ENCODE measurements at places on chromosomes 7 and 10.

- DNase-seq = no peak
These were observed 47.6 kb upstream of the ANKRD1 start for GRCh38 chr10:90968328-90969081.

- DNase-seq = no peak
These were observed 51.7 kb downstream of the HSPA12A start for GRCh38 chr10:116690356-116691322.

DNA sequence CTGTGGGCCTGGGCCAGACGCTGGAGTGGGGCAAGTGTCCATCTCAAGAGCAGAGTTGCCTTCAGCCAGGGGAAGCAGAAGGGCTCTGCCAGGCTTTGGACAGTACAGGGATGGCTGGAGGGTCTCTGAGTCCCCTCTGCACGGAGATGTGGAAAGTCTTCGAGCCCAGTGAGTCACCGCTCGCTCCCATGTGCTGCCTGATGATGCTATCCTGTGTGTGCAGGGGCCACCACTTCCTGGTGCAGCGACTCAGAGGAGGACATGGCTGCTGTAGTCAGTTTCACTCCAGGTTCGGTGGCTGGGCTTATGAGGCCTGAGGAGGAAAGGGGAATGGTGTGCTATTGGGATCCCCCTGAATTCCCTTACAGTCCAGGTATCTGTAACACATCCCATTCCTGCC, 6.0 kb downstream of the ADCYAP1R1 start:
- DNase-seq = no peak

GRCh38 chr10:112834751-112835181, 115.3 kb upstream of the TCF7L2 start:
- no peak for DNase-seq

GRCh38 chr10:47026301-47027107, 115.3 kb downstream of the PTPN20 start:
- DNase-seq = no peak

- DNase-seq = no peak
These were observed 43.2 kb downstream of the PCLO start for GRCh38 chr7:83119494-83119893.

DNA sequence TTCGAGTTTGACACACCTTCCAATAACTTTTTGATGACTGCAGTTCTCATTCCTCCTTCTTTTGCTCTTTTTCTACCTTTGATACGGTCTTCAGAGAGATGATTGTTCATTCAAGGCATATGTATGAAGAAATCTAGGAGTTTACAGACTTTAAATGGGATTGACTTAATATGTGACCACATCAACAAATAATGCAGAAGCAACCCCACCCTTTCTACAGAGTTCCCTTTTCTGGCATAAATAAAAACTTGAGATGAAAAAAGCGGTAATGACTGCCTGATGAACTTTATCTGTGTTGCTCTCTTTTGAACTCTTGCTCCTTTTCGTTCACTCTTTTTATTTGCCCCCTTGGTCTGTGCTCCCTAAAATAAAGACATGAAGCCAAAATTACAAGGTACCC, 161.7 kb downstream of the C7orf25 start:
- no peak for DNase-seq

DNA sequence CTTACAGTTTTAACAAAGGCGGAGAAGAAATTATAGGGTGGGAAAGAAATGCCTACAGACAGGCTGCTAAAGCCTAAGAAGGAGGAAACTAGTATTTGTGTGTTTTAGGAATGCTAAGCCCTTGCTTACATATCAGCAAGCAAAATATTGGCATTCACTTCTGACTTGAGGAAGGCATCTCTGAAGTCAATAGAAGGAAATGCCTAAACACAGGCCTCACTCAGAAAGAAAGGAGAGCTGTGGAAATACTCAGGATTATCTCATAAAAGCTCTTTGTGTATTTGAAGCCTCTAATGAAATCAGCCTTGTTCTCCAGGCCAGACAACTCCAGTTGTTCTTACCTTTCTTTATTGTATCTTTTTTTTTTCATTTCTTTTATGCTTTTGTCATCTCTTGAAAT, 158.0 kb downstream of the AUTS2 start:
- no peak for DNase-seq

- no peak for DNase-seq
These were observed 122.7 kb downstream of the KCNMA1 start for GRCh38 chr10:77514870-77515269.

- no peak for DNase-seq
These were observed 61.1 kb downstream of the GRID1 start for GRCh38 chr10:86305521-86305920.

DNA sequence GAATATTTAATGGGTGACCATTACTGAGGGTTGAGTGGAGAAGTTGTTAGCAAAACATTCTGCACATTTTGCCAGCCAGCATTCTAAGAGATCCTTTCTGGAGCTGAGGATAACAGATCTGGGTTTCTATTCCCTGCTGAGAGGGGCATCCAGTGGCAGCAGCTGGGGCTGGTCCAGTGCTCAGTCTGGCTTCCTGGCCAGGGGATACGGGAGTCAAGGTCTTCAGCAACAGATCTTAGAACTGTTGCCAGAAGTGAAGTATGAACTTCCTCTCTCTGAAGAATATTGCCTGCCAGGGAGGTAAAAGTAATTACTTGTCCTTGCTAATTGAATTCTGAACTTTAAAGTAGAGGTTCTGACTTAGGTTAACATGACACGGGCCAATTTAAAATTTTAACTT, 568.4 kb downstream of the REEP3 start:
- DNase-seq = no peak

- DNase-seq = peak; percentile 86
These were observed at the start of gene ZNF485 for GRCh38 chr10:43606323-43607198. ZNF485 (plus strand) TSS chr10:43606438; CDS start chr10:43607051, 613 bp downstream.
